ENCODE measurements at places on chromosomes 7 and 10. TPM values are rescaled to one million over a fixed set of nuclear protein-coding genes. Genes with fewer than 3 reads are reported as not detected.

Gene SLC26A5
- total RNA-seq = not detected

Gene PRXL2A
- total RNA-seq = 101 TPM

Gene HOXA6
- total RNA-seq = 43.7 TPM

Gene CALCR
- not detected for total RNA-seq
